GM12864 (cell line): ENCODE measurements at places on chromosomes 2 and 18.
A peak's percentile ranks its signal among the peaks of the same experiment; 100 is the strongest.

- no peak for DNase-seq
These were observed 16.2 kb downstream of the GPR75 start for GRCh38 chr2:53843595-53843994.

DNA sequence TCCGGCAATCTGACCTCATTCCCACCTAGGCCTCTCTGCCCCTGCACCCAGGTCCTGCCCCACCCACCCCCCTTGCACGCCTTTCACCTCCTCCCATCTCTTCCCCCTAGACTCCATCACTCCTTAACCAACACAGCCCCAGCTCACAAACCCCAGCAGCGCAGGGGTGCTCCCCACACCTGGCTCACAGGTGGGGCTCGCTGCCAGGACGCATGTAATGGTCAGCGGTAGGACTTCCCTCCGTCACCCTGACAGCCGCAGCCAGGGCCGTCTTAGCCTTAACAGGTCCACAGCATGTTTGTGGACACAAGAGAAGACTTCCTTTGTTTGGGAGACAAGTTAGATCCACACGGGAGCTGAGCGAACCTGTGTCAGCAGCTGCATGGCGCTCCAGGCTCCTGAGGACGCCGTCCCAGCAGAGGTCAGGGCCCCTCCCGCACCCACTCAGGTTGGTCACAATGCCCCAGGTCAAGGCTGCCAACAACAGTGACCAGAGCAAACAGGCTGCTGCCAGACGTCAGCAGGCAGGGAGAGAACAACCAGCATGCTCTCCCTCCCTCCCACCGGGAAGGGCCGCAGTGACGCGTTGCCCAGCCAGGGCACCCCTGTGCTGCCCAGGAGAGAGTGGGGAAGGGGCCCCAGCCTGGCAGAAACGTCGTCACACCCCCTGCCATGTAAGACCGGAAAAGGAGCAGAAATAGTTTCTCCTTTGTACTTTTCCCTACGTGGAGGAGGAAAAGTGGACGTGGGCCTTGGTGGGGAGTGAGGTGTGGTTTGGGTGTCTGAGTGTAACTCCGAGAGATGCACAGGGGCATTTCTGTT is 68.0 kb downstream of the PXDN start:
- DNase-seq = no peak

DNA sequence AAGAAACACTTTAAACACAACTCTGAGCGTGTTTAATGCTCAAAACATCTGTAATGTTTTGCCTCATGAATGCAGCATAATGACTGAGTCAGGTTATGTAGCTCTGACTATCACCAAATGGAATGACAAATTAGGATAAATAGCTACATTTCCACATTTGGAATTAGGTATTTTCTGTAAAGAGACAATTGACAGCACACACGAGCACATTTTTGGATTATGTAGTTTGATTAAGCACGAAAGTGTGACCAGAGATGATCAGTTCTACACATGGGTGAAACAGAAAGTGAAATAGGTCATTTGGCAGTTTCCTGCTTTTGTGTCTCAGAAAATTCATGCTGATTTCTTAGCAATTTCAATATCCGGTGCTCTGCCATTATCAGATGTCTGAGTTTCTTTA is 29.0 kb downstream of the LPIN1 start:
- DNase-seq = peak; percentile 30

DNA sequence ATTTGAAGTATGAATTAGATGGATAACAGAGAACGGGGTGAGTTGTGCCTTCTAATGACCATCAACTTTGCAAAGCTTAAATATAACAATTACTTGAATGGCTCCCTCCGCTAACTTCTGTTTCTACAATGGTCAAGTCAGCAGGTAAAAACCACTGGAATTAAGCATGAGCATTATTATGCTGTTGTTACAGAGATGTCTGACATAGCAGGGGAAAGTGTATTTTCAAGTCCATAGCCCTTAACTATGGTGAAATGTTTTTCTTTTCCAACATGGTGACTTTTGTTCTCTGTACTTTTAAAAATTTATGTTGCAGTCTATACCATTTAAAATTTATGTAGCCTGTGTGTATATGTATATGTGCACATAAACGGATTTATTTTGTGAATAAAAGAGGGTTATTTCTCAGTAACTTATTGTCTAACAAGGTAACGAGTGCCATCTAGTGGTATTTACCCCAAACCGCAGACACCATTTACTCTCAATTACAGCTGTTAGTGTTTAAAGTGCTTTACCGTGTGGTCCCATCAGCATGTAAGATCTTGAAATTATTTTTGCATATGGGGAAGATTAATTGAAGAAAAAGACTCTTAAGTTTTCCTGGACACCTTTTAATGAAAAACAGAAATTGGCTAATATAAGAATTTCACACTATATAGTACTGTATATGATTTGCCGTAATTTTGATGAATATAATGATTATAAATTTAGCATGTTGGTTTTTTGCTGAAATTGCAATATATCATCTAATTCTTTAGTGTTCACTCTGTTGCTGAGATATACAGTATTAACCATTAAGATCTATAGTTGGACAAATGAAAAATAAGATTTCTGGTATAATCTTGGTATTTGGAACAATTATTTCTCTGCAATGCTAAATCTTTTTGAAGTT is 78.2 kb downstream of the UBE2E3 start:
- peak; percentile 34 for DNase-seq

DNA sequence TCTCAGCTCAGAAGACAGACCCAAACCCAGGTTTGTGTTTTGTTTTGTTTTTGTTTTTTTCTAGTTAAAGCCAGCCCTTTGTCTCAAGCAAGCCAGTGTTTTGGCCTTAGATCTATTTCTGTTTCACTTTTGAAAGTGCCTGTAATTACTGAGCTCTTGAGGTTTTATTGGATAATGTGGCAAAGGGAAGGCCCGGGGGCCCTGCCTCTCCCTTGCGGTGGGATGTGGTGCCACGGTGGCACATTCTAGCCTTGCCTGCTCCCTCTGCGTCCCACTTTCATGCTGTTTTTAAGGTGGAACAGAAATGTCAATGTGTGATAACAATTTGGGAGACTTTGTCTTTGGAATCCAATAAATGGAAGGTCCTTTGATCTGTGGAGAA is 2.5 kb downstream of the HPCAL1 start:
- DNase-seq = no peak

GRCh38 chr2:177721087-177721486 is 328.5 kb downstream of the AGPS start:
- DNase-seq = no peak

- DNase-seq = no peak
These were observed 15.3 kb upstream of the TRPM8 start for GRCh38 chr2:233901884-233902283.

- DNase-seq = no peak
These were observed 507 bp downstream of the PKP4 start for GRCh38 chr2:158457092-158457825.

GRCh38 chr2:240791221-240791800 is 28.7 kb downstream of the KIF1A start:
- DNase-seq = no peak

- DNase-seq = no peak
These were observed 9.3 kb upstream of the ESPNL start for GRCh38 chr2:238090887-238091286.

DNA sequence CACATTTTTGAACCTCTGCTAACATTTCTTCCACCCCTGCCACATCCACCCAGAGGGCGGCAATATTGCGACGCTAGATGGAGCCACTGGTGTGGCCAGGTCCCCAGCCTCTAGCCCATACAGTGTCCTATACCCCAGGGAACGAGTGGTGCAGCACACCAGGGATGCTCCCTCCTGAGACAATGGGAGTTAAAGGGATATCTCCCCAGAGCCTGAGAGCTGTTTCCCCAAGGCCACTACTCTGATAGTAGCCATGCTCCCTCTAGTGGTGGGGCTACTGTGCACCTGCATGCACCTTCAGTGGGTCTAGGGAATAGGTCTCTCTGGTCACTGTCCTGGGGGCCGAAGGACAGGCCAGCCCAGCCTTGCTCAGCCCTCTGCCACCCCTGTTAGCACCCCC is 336.4 kb upstream of the FSHR start:
- no peak for DNase-seq
